ACHN (cell line): ENCODE measurements at places on chromosomes 11 and 22.

- peak; percentile 49 for DNase-seq
These were observed 6.7 kb upstream of the BRSK2 start for GRCh38 chr11:1382831-1383607.

- no peak for DNase-seq
These were observed 2.5 kb downstream of the OR52W1 start for GRCh38 chr11:6201481-6201880.

DNA sequence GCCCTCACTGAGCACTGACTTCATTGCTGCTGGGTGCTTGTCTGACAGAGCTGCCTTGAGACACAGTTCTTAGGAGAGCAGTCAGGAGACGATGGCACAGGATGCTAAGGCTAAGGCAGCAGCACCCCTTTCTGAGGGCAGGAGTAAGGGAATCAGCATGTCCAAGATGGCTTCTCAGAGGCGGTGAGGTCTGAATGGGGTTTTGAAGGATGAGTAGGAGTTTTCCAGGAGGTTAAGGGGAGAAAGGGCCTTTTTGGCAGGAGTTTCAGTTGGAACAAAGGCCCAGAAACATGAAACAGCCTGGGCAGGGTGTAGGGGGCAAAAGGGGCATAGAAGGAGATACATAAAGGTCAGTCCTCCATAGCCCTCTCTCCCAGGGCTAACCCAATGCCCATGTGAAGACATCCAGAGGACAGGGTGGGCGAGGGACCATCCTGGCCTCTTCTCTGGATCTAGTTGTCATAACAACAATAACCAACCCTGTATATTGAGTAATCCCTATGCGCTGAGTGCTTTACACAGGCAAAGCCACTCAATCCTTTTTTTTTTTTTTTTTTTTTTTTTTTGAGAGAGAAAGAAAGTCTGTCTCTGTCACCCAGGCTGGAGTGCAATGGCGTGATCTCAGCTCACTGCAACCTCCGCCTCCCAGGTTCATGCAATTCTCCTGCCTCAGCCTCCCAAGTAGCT lies 19.0 kb downstream of the CYTH4 start:
- DNase-seq = no peak

GRCh38 chr11:62665599-62666258 lies 617 bp downstream of the CSKMT start:
- DNase-seq = peak; percentile 47

GRCh38 chr11:19923626-19924025 lies 211.0 kb downstream of the NAV2 start:
- DNase-seq = no peak

DNA sequence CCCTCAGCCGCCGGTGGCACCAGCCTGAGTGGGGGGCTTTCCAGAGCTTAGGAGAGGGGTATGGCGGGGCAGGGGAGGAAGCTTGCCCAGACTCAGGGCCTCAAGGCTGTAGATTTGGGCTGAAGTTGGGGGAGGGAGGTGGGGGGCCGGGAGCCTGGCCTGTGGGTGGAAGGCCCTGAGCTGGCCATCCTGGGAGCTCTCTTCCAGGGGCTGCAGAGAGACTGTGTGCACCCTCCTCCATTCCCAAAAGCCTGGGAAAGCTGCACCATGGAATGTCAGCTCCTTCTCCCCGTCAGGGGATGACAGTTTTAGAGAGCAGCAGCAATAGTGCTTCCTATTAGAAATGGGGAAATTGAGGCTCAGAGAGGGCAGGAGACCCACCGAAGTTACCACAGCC lies 1.0 kb downstream of the SYT12 start:
- no peak for DNase-seq

DNA sequence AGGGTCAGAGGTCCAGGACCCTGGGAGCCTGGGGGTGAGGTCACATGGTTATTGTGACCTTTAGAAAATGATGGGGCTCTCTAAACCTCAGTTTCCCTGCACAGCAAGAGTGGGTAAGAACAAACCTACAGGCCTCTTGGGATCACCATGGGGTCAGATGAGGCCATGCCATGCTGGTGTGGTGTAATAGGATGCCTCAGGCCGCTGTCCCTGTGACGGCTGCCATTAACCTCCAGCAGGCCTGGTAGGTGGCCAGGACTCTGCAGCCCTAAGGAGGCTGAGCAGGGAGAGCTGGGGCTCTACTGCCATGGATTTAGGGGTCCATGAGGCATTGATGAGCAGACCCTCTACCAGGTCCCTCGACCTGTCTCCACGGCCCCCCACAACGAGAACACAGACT lies 265.5 kb downstream of the CTTN start:
- DNase-seq = no peak

GRCh38 chr11:70678931-70679900 lies 280.9 kb downstream of the CTTN start:
- DNase-seq = no peak

GRCh38 chr11:123543797-123544196 lies 110.6 kb downstream of the SCN3B start:
- no peak for DNase-seq

GRCh38 chr11:20881328-20882079 lies 212.1 kb downstream of the NELL1 start:
- no peak for DNase-seq

GRCh38 chr22:39318507-39319283 lies 728 bp downstream of the RPL3 start:
- no peak for DNase-seq

- DNase-seq = no peak
These were observed 1571.2 kb upstream of the RAG2 start for GRCh38 chr11:38169286-38169685.

DNA sequence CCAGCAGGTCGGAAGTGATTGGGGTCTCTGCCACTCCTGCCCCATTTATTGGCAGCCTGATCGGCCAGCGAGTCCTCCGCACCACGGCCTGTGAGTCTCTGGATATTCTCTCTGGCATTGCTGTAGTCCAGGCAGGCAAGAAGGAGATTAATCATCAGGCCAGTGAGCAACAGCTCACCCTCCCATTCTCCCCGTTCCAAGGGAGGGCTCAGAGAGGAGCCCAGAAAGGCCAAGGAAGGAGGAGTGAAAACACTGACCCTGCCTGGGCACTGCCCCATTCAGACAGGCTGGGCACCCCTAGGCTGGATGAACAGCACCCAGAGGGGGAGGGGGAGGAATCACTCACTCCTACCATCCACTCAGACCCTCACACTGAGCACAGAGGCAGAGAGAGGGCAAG lies 3.1 kb downstream of the SAA2 start:
- DNase-seq = no peak

GRCh38 chr11:1303126-1303821 lies 6.2 kb downstream of the TOLLIP start:
- no peak for DNase-seq

GRCh38 chr22:22167791-22168189 lies 76.8 kb upstream of the VPREB1 start:
- DNase-seq = no peak

GRCh38 chr11:66292543-66293332 lies 1.0 kb downstream of the TMEM151A start:
- no peak for DNase-seq

DNA sequence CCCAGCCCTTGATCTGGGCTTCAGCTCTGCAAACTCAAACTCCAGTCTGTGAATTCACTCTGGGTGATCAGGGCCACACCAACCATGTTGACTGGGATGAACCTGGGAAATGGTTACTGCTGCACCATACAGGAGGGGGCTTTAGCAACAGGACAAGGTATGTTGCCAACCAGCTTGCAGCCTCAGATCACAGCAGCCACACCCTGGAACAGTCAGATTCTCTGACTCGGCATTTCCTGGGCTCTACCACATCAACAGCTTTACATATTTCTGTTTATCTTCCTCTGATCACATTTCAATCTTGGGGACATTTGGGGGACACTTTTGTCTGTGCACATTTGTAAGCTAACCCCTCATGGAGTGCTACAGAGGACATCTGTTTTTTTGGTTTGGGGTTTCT lies 267.0 kb upstream of the NCAM1 start:
- DNase-seq = no peak

GRCh38 chr11:1728931-1729691 lies 21.3 kb downstream of the IFITM10 start:
- no peak for DNase-seq

GRCh38 chr11:45354976-45355705 lies 69.0 kb upstream of the SYT13 start:
- DNase-seq = peak; percentile 36

DNA sequence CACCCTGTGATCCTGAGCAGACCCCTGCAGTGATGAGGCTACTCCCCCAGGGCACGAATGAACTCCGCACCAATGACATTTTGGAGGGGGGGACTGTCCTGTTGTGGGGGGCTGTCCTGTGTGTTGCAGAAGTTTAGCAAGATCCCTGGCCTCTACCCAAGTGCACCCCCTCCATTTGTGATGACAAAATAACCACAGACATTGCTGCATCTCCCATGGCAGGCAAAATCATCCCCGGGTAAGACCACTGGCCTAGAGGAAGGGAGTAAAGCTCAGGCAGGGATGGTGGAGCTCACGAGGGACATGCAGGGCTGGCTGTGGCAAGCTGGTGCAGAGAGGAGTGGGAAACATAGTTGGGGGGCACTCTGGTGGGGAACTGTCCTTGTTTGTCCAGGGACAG lies 40.6 kb downstream of the NECTIN1 start:
- no peak for DNase-seq

GRCh38 chr11:133180201-133180600 lies 352.1 kb downstream of the OPCML start:
- no peak for DNase-seq

GRCh38 chr22:37686002-37686982 lies at the start of gene NOL12:
Gene NOL12 (plus strand): TSS chr22:37686343. CDS start chr22:37686393, 50 bp downstream.
- peak; percentile 86 for DNase-seq

DNA sequence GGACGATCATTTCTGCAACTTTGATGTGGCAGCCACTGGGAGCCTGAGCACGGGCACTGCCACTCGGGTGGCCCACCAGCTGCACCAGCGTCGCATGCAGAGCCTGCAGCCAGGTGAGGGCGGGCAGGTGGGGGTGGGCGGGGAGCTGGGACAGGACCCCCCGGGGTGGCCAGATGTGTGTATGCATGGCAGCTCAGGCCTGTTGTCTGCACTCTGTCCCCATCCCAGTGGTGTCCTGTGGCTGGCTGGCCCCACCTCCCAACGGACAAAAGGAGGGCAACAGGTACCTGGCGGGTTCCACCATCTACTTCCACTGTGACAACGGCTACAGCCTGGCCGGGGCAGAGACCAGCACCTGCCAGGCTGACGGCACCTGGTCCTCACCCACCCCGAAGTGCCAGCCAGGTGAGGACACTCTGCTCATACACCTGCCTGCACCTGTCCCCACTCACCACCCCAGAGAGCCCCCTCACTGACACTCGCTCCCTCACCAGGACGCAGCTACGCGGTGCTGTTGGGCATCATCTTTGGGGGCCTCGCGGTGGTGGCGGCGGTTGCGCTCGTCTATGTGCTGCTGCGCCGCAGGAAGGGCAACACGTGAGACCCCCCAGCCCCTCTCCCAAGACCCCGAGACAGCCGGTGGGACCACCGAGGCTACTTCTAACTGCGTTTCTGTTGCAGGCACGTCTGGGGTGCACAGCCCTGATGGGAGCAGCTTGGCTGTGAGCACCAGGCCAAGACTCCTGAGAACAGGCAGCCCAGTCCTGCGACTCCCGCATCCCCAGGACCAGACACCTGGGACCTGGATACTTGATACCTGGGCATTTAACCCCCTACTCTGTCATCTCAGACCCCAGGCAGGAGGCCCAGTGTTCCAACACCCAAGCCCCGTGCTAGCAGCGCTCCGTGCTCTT lies 6.7 kb downstream of the SUSD2 start:
- DNase-seq = no peak

DNA sequence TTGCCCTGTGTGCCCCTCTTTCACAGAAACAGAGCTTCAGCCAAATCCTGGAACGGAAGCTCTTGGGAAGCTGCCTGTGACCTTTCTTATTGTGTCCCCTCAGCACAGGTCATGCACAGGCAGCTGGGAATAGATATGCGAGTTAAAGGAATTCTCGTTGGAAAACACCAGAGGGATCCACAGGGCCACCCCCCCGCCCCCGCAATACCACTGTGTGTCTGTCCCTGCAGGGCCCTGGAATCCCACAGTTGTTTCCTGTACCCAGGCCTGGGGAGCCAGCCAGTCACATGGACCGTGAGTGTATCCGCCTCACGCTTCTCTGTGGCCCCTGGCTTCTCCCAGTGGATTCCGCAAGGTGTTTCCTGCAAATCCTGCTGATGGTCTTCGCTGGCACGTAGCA lies 29.0 kb downstream of the TIMP3 start:
- DNase-seq = no peak

- DNase-seq = no peak
These were observed 64.4 kb downstream of the INSC start for GRCh38 chr11:15179167-15179566.

DNA sequence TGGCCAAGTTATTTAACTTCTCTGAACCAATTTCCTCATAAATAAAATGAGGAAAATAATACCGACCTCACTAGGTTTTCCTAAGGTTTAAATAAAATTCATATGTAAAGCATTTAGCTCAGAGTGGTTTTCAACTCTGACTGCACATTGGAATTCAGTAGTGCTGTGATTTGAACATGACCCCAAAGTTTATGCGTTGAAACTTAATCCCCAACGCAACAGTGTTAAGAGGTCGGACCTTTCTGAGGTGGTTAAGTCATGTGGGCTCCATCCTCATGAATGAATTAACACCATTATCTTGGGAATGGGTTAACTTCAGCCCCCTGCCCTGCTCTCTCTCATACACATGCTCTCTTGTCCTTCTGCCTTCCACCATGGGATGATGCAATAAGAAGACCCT lies 322.2 kb downstream of the AASDHPPT start:
- peak; percentile 9 for DNase-seq

DNA sequence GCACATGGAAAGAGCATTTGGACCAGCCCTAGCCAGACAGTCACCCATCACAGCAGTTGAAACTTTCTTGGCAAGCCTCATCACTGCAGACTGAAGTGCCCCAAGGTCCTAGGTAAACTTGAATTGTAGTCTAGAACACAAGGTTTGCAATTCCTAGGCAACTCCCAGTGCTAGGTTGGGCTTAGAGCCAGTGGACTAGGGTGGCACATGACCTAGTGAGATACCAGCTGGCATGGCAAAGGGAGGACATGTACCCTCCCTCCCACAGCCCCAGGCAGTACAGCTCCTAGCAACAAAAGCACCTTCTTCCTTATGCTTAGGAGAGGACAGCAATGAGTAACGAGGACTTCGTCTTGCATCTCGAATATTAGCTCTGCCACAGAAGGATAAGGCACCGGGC lies 889.5 kb downstream of the JRKL start:
- no peak for DNase-seq

DNA sequence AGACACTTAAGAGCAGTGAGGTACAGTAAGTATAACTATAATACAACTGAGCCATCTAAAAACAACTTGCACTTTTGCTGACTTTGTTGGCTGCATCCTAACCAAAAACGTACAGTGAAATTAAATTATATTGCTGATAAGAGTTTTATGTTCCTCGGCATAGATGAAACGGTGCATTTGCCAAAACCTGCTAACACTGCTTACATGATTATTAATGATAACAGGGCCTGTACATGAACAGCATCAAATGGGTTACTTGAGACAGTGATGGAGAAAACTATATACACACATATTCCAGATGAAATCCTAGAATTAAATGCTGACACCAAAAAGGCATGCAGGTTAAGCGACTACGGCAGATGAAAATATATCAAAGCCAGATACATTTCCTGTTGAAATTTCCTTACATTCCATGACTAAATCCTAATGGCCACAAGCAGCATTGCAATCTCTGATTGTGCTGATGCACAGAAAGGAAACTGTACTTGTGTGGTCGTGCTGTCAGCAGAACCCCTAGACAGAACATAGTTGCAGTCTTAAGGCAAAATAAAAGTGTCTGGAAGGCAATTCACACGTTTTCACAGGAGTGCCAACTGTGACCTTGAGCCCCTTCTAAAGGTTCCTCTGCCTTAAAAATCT lies 143.9 kb downstream of the CADM1 start:
- DNase-seq = no peak
